Fibroblast of skin of left quadriceps (primary cell): ENCODE measurements at places on chromosomes 1 and 21.

- DNase-seq = no peak
Measured at GRCh38 chr1:218211241-218211640, 73.9 kb upstream of the RRP15 start.

GRCh38 chr1:177546346-177546745 lies 375.6 kb downstream of the BRINP2 start:
- no peak for DNase-seq

GRCh38 chr1:51328279-51328678 lies 2.1 kb downstream of the TTC39A start:
- no peak for DNase-seq

DNA sequence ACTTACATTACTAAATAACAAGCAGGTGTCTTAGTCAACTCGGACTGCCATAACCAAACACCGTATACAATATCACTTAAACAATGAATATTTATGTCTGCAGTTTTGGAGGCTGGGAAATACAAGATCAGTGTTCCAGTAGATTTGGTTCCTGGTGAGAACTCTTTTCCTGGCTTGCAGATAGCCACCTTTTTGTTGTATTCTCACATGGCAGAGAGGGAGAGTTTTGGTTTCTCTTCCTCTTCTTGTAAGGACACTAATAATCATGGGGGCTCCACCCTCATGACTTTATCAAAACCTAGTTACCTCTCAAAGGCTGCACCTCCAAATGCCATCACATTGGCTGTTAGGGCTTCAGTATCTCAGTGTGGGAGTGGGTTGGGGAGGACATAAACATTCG lies 82.9 kb upstream of the CACYBP start:
- DNase-seq = no peak

DNA sequence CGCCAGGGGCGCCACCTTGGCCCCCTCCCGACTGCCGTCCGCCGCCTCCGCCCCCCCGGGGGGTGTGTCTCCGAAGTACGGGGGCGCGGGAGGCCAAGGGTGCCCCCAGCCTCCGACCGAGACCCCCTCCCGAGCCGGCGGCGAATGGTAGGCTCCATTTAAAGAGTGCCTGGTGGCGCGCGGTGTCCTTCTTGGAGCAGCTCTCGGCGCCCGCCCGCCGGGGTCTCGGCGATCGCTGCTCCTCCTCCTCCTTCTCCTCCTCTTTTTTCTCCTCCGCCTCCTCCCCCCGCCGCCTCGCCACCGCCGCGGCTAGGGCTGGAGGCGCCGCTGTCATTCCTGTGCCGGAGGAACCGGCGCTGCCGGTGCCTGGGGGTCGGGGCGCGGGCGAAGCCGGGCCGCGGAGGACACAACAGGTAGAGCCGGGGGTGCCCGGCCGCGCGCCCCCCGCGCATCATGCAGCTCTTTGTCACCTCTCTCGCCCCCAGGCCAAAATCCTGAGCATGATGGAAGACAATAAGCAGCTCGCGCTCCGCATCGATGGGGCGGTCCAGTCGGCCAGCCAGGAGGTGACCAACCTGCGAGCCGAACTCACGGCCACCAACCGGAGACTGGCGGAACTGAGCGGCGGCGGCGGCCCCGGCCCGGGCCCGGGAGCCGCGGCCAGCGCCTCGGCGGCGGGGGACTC lies at the start of gene KAZN:
Gene KAZN (plus strand): TSS at position 188 of the 685 bp plus-strand sequence.
- no peak for DNase-seq

- DNase-seq = no peak
Measured at GRCh38 chr1:246597340-246597739, 31.1 kb downstream of the CNST start.

- DNase-seq = no peak
Measured at GRCh38 chr21:14707511-14708020, 161.5 kb upstream of the SAMSN1 start.

DNA sequence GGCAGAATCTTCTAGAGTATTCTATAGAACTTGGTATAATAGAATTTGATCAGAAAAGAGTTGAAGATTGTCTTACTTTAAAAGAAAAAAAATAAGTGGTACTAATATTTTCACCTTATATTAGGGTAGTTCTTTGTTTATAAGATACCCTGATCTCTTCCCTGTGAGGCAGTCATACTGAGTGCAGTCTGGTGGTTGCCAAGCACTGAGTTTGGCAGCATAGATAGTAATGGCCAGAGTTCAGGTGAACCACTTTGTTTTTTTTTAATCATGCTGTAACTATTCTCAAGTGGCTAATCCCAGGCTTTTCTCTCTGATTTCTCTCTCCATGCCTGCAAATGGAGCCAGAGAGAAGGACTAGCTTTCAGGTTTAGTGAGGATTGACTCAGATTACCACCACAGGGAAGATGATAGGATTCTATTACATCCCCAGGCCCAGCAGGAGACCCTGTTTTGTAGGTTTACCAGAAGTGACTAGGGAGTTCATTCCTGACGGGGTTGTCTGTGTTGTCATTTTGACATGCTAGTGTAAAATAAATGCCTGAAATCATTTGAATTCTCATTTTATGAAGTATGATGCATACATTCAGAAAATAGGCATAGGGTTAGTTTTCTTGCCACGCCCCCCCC lies 16.7 kb downstream of the KDM1A start:
- no peak for DNase-seq

DNA sequence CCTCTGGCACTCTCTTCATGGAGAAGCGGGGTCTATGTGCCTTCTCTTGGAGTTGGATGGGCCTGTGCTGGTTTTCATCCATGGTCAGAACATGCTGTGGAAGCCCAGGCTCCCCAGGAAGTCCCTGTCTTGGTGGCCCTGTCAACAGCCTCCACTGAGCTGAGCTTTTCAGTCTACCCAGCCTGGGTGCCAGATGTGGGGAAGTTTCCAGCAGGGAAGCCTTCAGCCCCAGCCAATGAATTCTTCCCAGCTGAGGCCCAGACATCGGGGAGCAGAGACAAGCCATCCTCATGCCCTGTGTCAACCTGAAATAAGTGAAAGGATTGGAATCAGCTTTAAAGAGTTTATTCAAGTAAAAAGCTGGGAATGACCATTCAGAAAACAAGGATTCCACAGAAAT lies 75.1 kb upstream of the PGBD5 start:
- no peak for DNase-seq

DNA sequence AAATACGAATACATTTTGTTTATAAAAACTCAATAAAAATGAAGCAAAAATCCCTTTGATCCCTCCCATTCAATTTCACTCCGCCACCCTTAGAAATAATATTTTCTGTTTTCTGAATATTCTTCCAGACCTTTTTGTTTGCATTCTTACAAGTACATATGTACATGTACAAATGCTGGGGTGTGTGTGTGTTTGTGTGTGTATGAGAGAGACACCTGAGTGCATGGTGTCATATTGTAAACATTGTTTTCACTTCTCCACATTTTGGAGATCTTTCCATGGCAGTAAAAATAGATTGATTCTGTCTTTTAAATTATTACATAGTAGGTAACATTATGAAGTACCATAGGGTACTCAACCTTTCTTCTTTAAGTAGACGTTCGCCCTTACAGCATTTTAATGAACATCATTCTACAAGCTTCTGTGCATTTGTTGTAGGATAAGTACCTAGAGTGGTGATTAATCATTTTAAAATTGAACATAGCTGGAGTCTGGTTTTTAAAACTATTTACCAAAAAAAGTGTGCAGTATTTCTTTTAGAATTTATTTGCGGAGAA lies 1.3 kb upstream of the MPC2 start:
- DNase-seq = no peak

DNA sequence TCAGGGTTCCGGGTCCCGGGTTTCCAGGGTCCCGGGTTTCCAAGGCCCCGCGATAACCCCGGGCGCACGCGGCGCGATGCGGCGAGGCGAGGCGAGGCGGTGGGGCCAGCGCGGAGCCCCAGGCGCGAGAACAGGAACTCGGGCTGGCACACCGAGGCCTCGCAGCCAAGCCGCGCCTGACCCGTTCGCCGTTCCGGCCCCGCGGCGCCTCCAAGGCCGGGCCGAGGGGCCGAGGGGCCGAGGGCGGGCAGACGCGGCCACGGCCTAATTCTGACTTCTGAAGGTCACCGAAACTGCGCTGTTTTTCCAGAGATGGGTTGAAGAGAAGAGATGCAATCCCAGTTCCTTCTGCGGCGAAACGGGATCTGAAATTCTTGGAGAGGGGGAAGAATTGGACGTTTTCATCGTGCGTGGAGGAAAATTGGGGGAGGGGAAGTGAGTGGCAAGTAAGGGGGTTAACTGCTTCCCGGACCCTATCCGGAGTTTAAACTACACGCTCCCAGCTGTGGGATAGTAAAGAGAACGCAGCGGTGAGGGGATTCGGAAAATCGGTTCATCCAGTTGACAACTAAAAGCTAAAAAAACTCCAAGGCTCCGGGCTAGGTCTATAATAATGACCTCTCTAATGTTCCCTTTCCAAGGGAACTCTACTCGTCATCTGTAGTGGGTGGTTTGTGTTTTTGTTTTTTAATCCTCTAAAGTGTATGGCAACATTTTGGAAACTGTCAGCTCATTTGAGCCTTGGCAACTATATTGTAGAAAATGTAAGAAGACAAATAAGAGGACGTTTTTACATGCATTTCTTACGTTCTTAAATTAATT lies 8.2 kb downstream of the TBX15 start:
- no peak for DNase-seq

- no peak for DNase-seq
Measured at GRCh38 chr1:114764689-114765088, 6.9 kb upstream of the CSDE1 start.

GRCh38 chr21:31008355-31008754 lies 29.9 kb downstream of the KRTAP19-8 start:
- DNase-seq = no peak

DNA sequence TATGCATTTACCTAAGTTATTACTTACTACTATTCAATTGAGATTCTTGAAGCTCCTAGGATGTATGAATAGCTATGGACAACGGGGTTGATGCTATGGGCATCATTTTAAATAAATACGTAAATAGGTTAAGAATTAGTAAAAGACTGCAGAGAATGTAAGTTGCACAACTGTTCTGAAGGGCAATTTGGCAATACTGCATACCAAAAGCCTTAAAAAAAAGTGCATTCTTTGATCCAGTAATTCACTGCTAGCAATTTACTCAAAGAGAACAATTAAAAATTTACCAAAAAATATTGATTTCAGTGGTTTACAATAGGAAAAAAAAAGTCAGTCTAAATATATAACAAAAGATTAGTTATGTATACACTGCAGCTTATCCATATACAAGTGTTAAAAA lies 3.5 kb downstream of the ARPC5 start:
- DNase-seq = peak; percentile 50

GRCh38 chr1:225811622-225812487 lies 1.9 kb downstream of the EPHX1 start:
- DNase-seq = no peak

GRCh38 chr1:223876590-223876989 lies 30.8 kb upstream of the TP53BP2 start:
- DNase-seq = no peak

DNA sequence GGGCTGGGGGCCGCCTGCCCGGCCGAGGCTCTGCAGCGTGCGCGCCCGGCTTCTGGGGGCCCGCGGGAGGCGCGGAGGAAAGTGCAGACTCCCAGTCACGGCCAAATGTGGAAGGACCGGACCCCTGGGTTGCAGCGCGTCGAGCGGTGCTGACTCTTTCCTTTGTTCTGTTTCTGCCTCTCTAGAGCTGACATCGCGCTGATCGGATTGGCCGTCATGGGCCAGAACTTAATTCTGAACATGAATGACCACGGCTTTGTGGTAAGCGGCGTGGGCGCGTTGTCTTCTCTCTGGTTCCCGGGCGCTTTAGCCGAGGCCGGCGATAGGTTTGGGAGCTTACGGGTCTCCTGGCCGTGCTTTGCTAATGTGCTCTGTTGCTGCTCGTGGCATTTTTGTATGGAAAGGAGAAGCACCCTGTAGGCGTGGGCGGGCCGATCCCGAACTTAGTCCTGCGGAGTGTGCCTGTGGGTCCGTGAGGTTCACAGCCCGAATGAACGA lies 629 bp downstream of the PGD start:
- DNase-seq = no peak

DNA sequence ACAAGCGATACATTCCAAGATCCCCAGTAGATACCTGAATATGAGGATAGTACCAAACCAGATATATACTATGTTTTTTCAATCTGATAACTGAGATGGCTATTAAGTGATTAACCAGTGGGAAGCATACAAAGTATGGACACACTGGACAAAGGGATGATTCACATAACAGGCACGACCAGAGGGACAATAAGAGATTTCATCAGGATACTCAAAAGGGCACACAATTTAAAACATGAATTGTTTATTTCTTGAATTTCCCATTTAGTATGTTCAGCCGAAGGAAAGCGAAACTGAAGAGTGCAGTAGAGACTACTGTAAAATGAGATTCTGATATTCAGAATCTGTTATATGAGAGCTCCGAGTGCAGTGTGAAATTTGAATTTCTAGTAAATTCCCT lies 10.6 kb downstream of the ZZZ3 start:
- no peak for DNase-seq

DNA sequence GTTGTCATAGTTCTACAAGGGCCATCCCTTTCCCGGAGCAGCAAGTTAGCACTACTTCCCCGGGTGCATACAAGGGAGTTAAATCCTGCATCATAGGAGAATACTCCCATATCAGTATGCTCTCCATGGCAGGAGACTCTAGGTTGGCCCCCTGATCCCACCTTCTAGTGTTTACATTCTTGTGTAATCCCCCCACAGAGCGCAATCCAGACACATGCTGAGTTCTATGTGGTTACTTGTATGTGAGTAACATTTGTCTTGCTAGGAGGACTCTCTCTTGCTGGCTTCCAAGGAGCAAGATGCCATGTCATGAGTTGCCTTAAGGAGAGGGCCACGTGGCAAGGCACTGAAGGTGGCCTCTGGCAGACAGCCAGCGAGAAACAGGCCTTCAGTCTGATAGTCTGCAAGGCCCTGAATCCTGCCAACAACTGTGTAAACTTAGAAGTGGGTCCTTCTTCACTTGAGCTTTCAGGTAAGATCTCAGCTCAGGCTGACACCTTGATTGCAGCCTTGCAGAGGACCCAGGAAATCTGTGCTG lies 155.3 kb downstream of the CDC7 start:
- no peak for DNase-seq

GRCh38 chr1:201013991-201014815 lies 9.3 kb downstream of the KIF21B start:
- no peak for DNase-seq

GRCh38 chr1:93434987-93435386 lies 12.9 kb upstream of the FNBP1L start:
- no peak for DNase-seq

DNA sequence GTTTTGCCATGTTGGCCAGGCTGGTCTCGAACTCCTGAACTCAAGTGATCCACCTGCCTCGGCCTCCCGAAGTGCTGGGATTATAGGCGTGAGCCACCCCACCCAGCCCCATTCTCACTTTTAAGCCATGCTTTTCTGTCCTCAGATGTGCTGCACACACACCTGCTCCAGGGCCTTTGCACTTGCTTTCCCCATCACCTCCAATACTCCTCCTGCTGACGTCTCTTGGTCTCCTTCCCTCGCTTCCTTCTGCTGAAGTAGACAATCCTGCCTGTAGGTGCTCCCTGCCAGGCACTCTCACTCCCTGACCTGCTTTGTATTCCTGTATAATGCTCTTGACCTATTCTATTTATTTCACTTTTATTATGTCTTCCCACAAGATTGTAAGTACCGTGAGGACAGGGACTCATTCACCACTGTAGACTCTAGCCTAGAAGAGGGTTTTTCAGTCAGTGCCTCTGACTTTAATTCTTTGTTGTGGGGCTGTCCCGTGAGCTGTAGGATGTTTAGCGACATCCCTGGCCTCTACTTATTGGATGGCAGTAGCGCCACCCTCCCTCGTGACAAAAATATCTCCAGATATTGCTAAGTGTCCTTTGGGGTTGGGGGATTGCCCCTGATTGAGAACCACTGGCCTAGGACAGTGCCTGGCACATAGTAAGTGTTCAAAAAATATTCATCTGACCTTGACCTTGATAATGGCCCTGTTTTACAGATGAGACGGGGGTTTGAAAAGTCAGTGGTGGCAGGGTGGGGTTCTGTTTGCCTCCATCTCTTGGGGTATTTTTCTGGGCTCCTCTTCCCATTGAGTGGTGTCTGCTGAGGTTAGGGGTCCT lies 4.6 kb downstream of the TNFRSF1B start:
- no peak for DNase-seq
